ENCODE measurements at places on chromosomes 4 and X. TPM values are rescaled to one million over a fixed set of nuclear protein-coding genes. Genes with fewer than 3 reads are reported as not detected.

The CFAP47 gene
- total RNA-seq, result 0.03 TPM

The PWWP3B gene
- total RNA-seq, result 0.67 TPM

The HNRNPD gene
- 182 TPM for total RNA-seq

The SHROOM4 gene
- 38.2 TPM for total RNA-seq

The ANKRD37 gene
- 11.5 TPM for total RNA-seq

The PRR32 gene
- not detected for total RNA-seq

The ART3 gene
- not detected for total RNA-seq

The GRK4 gene
- 10.4 TPM for total RNA-seq

The MAGEE2 gene
- not detected for total RNA-seq

The SPON2 gene
- total RNA-seq, result 50.3 TPM
